Activated T-cell treated with anti-CD3 and anti-CD28 coated beads, Interleukin-2, amount 50 U/mL, for 72 hours (primary cell): ENCODE measurements at places on chromosomes 16 and 17. TPM values are rescaled to one million over a fixed set of nuclear protein-coding genes. Genes with fewer than 3 reads are reported as not detected.

Gene TUBD1
- 13.8 TPM for total RNA-seq

Gene RABEP2
- total RNA-seq = 14.1 TPM

Gene KRTAP3-1
- not detected for total RNA-seq

Gene FOXK2
- total RNA-seq = 59.9 TPM

Gene LRRC75A
- 3.4 TPM for total RNA-seq

Gene RDM1
- total RNA-seq = 8.4 TPM

Gene CYGB
- total RNA-seq = not detected

Gene CSNK1D
- total RNA-seq = 170 TPM

Gene GPR139
- not detected for total RNA-seq

Gene TBC1D16
- 15.8 TPM for total RNA-seq

DNA sequence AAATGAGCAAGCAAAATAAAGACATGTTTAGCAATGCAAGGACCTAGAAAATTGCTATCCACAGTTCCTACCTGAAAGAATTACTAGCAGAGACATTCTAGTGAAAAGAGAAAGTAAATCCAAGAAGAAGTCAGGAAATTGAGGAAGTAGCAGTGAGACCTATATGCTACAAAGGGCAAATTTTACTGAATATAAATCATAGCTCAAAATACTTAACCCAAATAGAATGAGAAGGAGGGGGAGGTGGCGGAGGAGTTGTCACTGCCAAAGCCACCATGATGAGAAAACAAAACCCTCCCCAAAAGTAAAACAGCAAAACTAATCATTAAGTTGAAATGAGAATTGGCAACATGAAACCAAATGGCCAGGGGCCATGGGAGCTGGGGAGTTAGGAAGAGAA is 39.3 kb downstream of the PITPNM3 start:
- no peaks in the 10 kb centered on the region for H3K27me3 ChIP-seq
- no peaks in the 10 kb centered on the region for H3K36me3 ChIP-seq
- DNase-seq = no peak
- no peaks in the 10 kb centered on the region for H3K4me1 ChIP-seq
- H3K4me3 ChIP-seq = no peak overlapping the region
- no peak overlapping the region for H3K27ac ChIP-seq

- no peak for DNase-seq
- peaks cover 37% of the 10 kb centered on the region for H3K4me1 ChIP-seq
- H3K4me3 ChIP-seq = no peak overlapping the region
- no peak overlapping the region for H3K27ac ChIP-seq
Measured at GRCh38 chr17:50328363-50329325, 17.3 kb upstream of the XYLT2 start.

GRCh38 chr17:14940108-14940937 is 324.8 kb downstream of the PMP22 start:
- H3K4me1 ChIP-seq = no peaks in the 10 kb centered on the region
- H3K4me3 ChIP-seq = no peak overlapping the region
- no peak overlapping the region for H3K27ac ChIP-seq
- no peaks in the 10 kb centered on the region for H3K36me3 ChIP-seq

DNA sequence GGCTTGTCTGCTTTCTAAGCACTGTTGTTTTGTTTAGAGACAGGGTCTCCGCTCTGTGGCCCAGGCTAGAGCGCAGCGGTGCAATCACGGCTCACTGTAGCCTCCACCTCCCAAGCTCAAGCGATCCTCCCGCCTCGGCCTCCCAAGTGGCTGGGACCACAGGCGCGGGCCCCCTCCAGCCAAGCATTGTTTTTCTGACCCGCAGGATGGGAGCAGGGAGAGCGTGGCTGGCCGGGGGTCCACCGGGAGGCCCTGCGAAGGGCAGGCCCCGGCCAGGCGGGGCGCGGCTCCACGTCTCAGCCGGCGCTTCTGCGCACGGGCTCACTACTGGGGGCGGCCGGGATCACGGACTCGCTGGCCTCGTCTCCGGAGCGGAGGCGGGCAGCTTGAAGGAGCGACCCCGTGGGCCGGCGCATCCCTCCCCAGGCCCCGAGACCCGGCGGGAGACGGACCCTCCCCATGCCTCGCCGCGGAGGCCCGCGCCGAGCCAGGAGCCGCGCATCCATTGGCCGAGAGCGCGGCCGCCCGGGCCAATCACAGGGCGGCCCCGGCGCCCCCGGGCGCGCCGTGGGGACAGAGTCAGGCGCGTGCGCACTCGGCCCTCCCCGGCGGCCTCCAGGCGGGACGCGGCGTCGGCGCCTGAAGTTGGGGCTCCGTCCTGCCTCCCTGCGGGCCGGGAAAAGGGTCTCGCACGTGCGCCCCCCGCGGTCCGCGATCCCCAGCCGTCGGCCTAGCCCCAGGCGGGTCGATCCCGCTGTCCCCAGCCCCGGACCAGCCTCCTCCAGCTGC is 24.9 kb downstream of the ACTG1 start:
- peaks cover 25% of the 10 kb centered on the region for H3K4me1 ChIP-seq
- peak; percentile 87 for DNase-seq
- peak overlapping the region; percentile 64 for H3K4me3 ChIP-seq
- H3K27ac ChIP-seq = no peak overlapping the region

DNA sequence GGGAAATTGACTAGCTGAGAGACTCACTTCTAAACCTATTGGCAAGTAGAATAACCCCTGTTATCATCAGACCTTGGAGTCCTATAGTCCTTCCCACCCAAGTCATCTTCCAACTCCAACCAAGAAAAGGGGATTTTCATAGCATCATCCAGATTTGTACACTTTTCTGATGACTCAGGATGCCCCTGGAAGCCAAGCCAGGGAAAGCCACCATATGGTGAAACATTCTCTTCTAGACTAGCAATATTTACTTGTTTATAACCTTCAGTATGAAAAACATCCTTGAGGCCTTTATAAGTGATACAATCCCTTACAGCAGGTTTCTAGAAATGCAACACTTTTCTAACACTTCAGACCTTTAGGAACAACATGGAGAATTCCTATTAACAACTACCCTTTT is 618.8 kb upstream of the CDH11 start:
- no peaks in the 10 kb centered on the region for H3K36me3 ChIP-seq
- no peaks in the 10 kb centered on the region for H3K27me3 ChIP-seq
- no peaks in the 10 kb centered on the region for H3K4me1 ChIP-seq
- H3K4me3 ChIP-seq = no peak overlapping the region
- no peak for DNase-seq

- peaks cover 24% of the 10 kb centered on the region for H3K4me1 ChIP-seq
- peaks cover 14% of the 10 kb centered on the region for H3K36me3 ChIP-seq
- H3K4me3 ChIP-seq = no peak overlapping the region
- no peak overlapping the region for H3K27ac ChIP-seq
- no peak for DNase-seq
Measured at GRCh38 chr17:82691714-82692113, 6.8 kb downstream of the RAB40B start.

GRCh38 chr16:1413684-1414531 is 596 bp downstream of the UNKL start:
- H3K27ac ChIP-seq = peak overlapping the region; percentile 79
- H3K27me3 ChIP-seq = no peaks in the 10 kb centered on the region
- DNase-seq = peak; percentile 82
- H3K4me1 ChIP-seq = peaks cover 31% of the 10 kb centered on the region
- H3K4me3 ChIP-seq = peak overlapping the region; percentile 89

DNA sequence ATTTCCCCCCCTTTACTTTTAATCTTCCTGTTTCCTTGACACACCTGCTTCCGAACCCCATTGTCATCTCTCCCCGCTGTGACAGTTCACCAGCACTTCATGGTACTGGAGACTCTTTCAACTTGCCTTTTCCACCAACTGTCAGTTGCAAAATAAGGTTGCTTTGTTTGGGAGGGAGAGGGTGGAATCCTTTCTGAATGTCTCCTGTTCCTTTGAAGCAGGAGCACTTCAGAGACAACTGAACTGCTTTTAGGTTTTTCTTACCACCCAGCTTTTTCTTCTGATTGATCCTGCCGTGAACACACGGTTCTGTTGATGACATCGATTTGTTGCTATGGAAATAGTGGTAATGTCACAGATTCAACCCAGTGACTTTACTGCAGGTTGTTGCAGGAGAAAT is 42.0 kb downstream of the RPA1 start:
- H3K4me1 ChIP-seq = peaks cover 49% of the 10 kb centered on the region
- H3K4me3 ChIP-seq = peak overlapping the region; percentile 74
- H3K27me3 ChIP-seq = no peaks in the 10 kb centered on the region
- DNase-seq = peak; percentile 7
- no peak overlapping the region for H3K27ac ChIP-seq
- H3K36me3 ChIP-seq = peaks cover 18% of the 10 kb centered on the region

DNA sequence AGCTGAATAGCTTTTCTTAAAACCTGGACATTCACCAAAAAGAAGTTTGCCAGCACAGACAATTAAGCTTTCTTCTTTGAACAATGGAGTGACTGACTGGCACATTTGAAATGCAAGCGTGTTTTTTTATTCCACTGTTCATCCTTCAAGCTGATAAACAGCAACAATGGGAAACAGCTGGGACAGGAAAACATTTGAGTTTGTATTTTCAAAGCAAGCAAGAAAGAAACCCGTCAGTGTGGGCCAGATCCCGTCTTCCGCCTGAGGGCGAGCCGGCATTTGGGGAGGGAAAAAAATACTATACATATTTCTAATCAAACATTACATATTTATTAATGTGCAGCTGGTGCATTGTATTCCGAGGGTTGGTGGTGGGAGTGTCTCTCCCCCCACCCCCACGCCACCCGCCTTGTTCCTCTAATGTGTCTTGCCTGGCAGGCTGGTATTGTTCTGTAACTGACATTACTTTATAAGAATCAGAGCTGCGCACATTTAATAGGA is 94.3 kb downstream of the CYLD start:
- H3K27me3 ChIP-seq = peaks cover 11% of the 10 kb centered on the region
- no peak for DNase-seq
- peaks cover 13% of the 10 kb centered on the region for H3K4me1 ChIP-seq
- H3K27ac ChIP-seq = no peak overlapping the region
- no peak overlapping the region for H3K4me3 ChIP-seq

DNA sequence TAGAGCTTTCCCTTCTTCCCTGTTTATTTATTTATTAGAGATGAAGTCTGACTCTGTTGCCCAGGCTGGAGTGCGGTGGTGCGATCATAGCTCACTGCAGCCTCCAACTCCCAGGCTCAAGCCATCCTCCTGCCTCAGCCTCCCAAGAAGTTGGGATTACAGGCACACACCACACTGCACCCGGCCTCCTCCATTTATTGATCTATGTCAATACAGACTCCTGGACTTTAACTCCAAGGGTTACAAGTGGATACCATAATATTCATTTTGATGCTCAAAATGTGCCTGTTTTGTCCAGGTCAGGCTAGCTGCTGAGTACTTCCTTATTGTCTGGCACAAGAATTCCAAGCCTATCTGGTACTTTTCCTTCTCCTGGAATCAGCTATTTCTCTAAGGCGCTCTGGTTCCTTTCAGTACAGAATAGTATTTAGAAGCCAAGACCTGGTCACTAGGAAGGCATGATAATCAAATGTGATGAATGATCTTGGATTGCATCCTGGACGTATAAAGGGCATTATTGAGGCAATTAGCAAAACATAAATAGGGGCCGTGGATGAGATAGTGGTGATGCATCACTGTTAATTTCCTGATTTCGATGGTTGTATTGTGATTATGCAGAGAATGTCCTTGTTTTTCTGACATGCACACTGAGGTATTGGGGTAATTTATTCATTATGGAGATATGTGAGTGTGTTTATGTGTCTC is 21.7 kb downstream of the IL4R start:
- H3K36me3 ChIP-seq = peaks cover 63% of the 10 kb centered on the region
- H3K4me3 ChIP-seq = no peak overlapping the region
- H3K4me1 ChIP-seq = peaks cover 51% of the 10 kb centered on the region
- DNase-seq = no peak
- no peaks in the 10 kb centered on the region for H3K27me3 ChIP-seq

GRCh38 chr16:66843191-66843590 is 1.0 kb upstream of the CA7 start:
- no peaks in the 10 kb centered on the region for H3K36me3 ChIP-seq
- H3K27me3 ChIP-seq = peaks cover 69% of the 10 kb centered on the region
- DNase-seq = no peak
- peak overlapping the region; percentile 29 for H3K4me3 ChIP-seq

- H3K36me3 ChIP-seq = peaks cover 66% of the 10 kb centered on the region
- no peaks in the 10 kb centered on the region for H3K27me3 ChIP-seq
- H3K4me3 ChIP-seq = no peak overlapping the region
- H3K27ac ChIP-seq = peak overlapping the region; percentile 79
- peak; percentile 60 for DNase-seq
Measured at GRCh38 chr17:47663912-47664623, 14.3 kb downstream of the KPNB1 start.

GRCh38 chr17:60137731-60138130 is 12.0 kb upstream of the CA4 start:
- peaks cover 47% of the 10 kb centered on the region for H3K4me1 ChIP-seq
- H3K27me3 ChIP-seq = peaks cover 61% of the 10 kb centered on the region
- no peak overlapping the region for H3K27ac ChIP-seq
- H3K36me3 ChIP-seq = peaks cover 6% of the 10 kb centered on the region
- no peak for DNase-seq

DNA sequence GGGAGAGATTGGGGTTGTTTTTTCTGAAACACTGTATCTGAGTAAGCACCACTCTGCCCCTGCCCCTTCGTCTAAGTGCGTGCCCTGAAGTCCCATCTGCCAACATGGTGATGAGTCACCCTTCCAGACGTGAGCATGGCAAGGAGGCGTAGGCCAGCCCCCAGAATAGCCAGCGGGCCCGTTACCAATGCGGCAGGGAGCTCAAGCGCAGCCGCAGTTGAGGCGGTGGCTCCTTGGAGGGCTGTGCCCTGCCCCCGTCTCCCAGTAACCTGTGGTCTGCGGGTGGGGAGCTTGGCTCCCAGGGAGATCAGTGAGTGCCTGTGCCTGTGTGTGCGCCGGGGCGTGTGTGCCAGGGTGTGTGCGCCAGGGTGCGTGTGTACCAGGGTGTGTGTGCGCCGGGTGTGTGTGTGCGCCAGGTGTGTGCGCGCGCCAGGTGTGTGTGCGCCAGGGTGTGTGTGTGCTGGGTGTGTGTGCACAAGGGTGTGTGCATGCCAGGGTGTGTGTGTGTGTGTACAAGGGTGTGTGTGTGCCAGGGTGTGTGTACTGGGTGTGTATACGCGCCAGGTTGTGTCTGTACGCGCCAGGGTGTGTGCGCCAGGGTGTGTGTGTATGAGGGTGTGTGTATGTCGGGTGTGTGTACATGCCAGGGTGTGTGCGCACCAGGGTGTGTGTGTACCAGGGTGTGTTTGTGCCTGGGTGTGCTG is 98.6 kb upstream of the CHMP6 start:
- H3K4me3 ChIP-seq = peak overlapping the region; percentile 75
- H3K36me3 ChIP-seq = peaks cover 34% of the 10 kb centered on the region
- H3K4me1 ChIP-seq = peaks cover 94% of the 10 kb centered on the region
- H3K27ac ChIP-seq = peak overlapping the region; percentile 75
- H3K27me3 ChIP-seq = no peaks in the 10 kb centered on the region
